NCI-H2171 treated with DMSO at 0.1 percent for 48 hours (cell line): ENCODE measurements at places on chromosomes 1 and 21.

DNA sequence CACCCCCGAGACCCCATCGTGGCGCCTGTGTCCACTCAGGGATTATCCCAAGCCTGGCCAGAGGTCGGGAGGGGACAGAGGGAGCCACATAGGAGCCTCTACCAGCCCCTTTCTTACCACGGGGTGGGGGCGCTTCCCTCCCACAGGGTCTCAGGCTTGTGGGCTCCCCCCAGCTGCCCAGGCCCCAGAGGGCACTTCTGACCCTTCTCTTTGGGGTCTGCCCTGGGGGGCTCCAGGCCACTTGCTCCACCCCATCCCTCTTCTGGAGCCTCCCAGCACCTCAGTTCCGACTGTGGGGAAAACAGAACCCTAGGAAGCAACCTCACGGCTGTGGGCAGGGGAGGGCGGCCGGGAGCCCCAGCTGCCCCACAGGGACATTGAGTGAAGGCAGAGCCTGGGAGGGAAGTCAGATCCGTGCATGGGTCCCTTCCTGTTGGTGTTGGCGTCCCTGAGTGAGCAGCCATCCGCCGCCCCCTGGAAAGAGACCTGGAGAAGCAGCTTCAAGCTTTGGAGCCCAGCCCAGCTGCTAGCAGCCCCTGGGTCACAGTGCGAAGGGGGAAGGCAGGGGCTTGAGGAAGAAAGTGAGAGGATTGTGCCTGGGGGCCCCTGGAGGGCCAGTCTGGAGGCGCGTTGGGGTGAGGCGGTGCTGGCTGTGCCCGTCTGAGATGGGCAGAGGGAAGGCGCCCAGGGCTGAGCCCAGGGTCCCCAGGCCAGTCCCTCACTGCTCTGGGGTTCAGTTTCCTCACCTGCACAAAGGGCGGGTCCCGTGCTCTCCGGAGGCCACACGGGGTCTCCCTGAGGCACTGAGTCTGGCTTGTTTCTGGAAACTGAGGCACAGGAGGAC lies 22.1 kb downstream of the RRP1 start:
- DNase-seq: peak; percentile 63

- no peak for DNase-seq
These were observed 44.8 kb downstream of the LHX9 start for GRCh38 chr1:197961933-197962332.

DNA sequence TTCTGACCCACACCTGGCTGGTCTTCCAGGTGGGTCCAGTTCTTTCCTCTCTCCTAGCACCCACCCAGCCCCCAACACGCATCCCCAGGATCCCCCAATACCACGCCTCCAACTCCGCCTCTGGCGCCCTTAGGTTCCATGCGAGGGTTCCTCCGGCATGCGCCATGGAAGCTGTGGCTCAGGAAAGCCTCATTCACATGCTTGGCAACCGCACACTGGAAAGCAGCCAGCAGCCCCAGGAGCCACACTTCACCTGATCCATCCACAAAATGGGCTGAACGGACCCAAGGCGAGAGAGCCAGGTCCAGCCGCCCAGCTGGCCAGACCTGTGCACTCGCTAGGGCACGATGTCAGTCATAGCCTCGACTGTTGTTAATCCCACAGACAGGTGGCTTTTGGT lies 161.2 kb downstream of the PSMG1 start:
- no peak for DNase-seq

GRCh38 chr1:245434280-245434679 lies 279.5 kb downstream of the KIF26B start:
- DNase-seq: no peak

DNA sequence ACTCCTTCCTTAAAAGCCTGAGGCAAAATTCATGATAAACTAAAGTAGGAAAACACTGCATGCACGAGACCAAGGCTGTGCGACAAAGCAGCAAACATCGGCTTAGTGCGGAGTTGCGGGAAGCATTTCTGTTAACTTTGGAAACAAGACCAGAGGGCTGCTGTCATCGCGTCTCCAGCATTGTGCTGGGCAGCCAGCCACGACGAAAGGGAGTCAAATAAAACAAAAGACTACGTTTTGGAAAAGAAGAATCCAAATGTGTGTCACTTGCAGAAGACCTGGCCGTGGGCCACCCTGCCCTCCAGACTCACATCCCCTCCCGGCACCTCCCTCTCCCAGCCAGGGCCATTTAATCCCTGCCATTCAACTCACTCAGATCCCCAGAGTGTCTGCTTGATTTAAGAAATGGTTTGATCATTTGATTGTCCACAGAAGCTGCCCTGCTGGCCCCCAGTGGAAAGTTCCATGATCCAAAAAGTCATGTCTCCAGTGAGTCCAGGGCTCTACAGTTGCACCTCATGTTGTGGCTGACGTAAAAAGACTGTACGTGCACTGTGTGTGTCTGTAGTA lies 2.4 kb upstream of the KRTAP10-11 start:
- no peak for DNase-seq

DNA sequence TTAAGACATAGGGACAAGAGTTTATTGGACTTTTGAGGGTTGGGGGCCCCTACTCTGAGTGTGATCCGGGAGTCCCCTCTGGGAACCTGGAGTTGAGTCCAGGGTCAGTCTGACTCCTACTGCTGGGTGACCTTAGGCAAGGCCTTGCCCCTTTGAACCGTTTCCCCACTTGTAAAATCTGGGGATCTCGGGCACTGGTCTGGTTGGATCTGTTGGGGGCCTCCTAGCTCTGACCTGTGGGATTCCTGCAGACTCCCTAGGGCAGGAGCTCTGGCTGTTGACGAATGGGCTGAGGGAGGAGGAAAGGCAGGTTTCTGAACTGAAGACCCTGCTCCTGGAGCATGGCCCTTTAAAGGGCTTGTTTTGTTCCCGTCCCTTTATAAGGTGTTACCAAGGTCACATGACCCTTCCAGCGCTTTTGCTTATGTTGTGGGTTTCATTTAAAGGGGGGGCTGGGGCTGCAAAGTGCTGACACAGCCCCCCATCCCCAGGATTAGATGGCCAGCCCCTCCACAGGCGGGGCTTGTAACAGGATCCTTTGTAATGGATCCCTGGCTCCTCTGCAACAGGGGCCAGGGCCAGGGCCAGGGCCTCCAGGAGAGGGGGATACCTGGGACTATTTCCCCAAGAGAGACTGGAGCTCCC lies 50.7 kb downstream of the YARS1 start:
- DNase-seq: no peak

DNA sequence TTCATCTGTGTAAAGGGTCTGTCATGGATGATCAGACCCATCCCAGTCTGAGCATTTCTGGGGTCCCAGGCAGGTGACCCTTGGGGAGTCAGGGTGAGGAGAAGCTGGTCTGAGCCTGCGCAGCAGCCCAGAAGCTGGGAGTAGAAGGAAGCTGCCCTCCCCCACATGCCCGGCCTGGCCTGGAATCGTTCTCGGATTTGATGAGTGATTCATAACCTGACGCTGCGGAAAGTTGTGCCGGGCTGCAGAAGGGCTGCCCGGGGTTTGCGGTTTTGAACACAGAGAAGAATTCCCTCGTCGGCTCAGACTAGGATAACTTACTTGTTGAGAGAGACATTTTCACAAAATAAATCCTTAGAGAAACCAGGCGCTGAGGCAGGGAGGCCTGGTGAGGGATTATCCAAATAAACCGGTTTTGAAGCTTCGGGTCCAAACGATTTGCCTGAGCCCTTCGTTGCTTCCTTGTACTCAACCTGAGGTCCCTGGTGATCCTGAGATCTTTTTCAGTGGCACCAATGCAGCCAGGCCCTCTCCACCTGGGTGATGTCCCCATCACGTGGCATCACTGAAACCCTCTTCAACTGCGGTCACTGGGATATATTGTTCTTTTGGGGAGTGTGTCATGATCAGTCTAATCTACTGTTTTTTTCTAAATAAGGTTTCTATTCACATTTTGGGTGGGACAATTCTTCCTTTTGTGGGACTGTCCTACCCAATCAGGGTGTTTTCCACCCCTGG lies 29.2 kb downstream of the EPHB2 start:
- no peak for DNase-seq
